T47D (cell line): ENCODE measurements at places on chromosomes 2 and 18.
A peak's percentile ranks its signal among the peaks of the same experiment; 100 is the strongest.

DNA sequence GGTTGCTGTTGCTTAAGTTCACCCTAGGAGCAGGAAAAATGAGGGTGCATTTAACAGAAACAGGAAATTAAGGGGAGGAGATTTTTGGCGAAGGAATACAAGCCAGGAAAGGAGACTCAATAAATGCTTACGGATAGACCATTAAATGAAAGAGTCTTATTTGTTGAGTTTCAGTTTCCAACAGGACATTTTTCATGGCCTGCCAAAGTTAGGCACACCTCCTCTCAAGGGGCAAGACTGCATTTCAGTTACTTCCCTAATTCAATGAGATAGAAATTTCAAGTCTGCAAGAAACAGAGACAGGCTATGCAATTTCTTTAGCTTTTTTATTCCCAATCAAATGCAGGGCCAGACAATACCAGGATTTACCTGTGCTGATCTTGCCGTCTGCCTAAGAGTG, 394.7 kb upstream of the KLHL29 start:
- no peak for DNase-seq

- DNase-seq = no peak
These were observed 56.4 kb upstream of the CYTIP start for GRCh38 chr2:157500334-157500733.

- no peak for DNase-seq
These were observed 4.5 kb upstream of the SNRNP27 start for GRCh38 chr2:69889302-69889701.

- no peak for DNase-seq
These were observed 22.2 kb downstream of the PDIA6 start for GRCh38 chr2:10790228-10790973.

DNA sequence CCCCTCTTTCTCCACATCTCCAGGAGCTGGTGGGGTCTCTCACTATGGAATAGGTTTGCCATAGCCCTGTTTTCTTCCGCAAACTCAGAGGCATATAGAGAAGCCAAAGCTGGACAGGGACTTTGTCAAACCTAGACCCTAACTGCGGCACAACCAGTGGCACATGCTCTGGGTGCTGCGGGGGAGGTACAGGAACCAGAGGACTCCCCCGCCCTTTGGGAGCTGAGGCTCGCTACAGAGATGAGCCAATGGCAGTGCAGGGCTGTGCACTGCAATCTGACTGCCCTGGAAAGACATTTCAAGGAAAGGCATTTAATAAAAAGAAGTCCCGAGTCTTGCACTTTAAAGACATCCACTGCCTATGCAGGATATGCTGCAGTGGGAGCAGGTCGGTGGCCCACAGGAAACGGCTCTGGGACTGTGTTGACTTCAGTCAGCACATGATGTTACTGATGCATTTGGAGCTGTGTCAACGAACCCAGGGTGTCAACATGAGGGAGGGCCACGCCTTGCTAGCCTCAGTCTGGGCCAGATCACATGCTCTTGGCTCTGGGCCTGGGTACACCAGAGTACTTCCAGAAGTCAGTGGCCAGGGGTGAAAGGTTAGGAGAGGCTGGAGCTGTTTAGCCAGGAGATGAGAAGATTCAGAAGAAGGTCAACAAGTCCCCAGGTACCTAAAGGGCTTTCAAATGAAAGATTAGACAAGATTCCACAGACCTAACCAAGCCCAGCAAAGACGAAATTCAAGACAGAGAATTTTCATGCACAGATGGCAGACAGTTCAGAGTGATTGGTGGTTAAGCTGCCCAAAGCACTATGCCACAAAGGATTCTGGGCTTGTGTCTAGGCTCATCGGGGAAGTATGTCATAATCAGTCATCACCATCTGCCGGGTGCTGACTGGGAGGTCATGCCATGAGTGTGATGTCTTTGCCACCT, 8.2 kb downstream of the SLC35F6 start:
- peak; percentile 82 for DNase-seq

GRCh38 chr2:200509235-200509611, 645 bp downstream of the KCTD18 start:
- DNase-seq = no peak

- peak; percentile 31 for DNase-seq
These were observed 668 bp upstream of the ANKRD12 start for GRCh38 chr18:9135912-9136314.

DNA sequence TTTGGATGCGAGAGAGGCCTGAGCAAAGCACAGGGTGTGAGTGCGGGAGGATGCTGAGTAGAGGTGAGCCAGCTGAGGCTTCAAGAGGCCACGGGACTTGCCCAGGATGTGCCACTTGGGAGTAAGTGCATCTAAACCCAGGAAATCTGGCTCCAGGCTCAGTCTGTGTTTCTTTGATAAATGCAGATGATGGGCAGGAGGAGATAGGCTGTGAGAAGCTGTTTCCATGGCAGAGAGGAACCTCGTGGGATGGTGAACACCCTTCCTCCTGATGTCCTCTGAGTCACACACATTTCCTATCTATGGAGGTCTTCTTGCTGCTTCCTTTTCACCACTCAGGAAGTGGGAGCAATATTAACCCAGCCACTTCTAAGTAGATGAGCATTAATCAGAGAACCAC, 38.4 kb upstream of the CELF4 start:
- DNase-seq = no peak

DNA sequence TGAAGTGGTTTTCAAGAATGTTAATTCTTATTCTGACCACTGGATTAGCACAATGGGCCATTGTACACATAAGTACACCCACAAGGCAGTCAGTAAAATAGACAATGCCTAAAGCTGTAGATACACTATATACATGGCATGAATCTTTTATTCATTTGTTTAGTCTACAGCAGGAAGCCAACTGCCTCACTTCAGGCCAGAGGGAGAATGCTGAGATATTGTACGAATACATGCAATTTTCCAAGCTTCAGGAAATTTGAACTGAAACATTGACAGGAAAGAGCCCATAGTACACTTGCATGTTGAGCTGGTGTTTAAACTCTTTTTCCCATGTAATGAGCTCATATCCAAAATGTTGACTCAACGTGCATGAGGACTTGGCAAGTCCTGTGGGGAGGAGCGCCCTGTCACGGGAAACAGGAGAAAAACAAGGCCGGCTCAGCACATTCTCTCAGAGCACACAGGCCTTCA, 111.6 kb upstream of the CYP1B1 start:
- no peak for DNase-seq

DNA sequence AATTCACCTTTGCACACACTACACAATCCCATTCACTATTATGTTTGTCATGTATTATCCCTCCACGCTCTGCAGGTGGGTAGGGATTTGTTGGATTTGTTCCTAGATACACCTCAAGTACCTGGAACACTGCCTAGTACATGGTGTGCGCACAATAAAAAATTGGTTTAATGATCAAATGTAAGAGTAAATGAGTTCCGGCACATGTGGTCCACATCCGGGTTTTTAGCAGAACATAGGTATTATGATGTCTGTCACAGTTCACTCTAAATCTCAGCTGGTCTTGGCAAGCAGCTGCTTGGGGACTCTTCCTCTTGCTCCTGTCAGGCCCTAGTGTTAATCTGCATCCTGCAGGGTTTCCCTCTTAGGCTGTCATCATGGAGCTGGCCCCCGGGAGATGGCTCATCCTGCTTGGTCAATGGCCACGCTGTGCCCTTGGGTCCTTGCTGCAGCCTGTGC, 21.8 kb upstream of the IL1R1 start:
- no peak for DNase-seq

DNA sequence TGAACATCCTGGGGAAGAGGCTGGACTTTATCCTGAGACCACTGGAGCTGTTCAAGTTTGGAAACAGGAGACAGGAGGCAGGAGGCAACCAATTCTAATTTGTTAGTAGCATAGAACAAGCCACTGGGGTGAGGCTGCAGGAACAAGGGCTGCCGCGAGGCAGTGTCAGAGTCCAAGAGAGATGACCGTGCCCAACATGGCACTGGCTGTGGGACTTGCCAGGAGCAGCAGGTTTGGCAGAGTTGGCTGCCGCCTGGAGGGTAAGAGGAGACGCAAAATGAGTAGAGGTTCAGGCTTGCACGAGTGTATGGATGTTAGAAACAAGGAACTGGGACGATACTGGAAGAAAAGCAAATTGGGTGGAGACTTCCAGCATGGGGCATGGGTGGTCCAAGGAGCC, 168.5 kb downstream of the TPGS2 start:
- no peak for DNase-seq

DNA sequence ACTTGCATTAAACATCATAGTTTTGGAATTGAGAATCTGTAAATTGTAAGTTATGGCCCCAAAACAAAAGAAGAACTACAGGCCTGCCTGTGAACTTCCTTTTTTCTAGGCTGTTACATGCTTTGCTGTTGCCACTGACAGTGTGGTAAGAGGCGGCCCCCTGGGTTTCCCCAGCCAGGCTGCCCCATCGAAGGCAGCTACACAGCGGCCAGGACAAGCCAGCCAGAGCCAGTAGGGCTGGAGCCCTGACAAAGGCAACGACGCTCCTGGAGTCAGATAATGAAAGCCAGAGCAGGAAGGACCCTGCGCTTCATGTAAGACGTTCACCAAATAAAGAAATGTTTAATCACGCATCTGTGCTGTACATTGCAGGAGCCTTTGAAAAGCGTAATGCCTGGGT, 55.0 kb downstream of the ANKRD44 start:
- DNase-seq = no peak

- no peak for DNase-seq
These were observed 153.5 kb upstream of the ZEB2 start for GRCh38 chr2:144673456-144673855.

DNA sequence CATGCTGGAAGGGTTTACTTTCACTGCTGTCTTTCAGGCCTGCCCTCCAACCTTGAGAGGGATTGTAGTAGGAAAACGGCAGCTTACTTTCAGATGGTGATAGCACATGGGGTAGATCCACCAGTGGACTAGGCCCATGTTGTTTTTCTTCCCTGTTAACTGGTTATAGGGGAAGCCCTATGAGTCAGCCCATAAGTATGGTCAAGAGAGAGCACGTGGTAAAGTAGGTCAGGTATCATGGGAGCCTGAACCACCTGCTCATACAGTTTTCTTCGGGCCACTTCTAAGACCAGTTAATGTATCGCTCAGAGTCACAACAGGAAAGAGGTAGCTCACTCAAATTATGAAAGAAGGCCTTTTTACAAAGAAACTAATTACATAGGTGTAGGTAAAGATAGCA, 33.0 kb downstream of the PDK1 start:
- DNase-seq = no peak

- DNase-seq = no peak
These were observed 42.4 kb downstream of the MEIS1 start for GRCh38 chr2:66477135-66477842.

- no peak for DNase-seq
These were observed 10.0 kb upstream of the VPS54 start for GRCh38 chr2:64029116-64029665.

- no peak for DNase-seq
These were observed 63.9 kb downstream of the LRRFIP1 start for GRCh38 chr2:237691029-237691907.

DNA sequence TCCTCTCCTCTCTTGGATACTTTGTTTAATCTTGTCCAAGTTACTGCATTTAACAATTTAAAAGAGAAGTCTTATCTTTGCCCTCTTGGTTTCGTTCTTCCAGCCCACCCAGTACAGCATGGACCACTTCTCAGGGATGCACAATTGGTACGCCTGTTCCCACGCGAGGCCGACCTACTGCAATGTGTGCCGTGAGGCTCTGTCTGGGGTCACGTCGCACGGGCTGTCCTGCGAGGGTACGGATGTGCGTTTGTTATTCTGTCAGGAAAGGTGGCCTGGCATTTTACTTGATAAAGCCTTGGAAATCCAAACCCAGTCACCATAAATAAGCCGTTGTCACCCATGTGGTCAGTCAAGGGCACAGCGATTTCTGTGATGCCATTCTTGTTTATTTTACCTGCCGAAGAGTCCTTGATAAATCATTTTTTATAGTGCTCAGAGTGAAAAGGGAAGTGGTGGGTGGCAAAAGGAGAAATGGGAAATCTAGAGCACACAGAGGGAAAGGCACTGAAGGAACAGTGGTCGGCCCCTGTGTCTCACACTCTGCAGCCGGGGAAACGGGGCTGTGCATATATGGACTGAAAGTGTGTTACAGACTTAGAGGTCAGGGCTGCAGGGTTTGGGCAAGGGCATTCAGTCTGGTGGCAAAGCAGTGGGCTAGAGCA, 80.5 kb downstream of the DGKD start:
- DNase-seq = no peak

- DNase-seq = no peak
These were observed 106.3 kb upstream of the CDCA7 start for GRCh38 chr2:173248381-173248780.
